ENCODE measurements at places on chromosomes 6 and 20.

DNA sequence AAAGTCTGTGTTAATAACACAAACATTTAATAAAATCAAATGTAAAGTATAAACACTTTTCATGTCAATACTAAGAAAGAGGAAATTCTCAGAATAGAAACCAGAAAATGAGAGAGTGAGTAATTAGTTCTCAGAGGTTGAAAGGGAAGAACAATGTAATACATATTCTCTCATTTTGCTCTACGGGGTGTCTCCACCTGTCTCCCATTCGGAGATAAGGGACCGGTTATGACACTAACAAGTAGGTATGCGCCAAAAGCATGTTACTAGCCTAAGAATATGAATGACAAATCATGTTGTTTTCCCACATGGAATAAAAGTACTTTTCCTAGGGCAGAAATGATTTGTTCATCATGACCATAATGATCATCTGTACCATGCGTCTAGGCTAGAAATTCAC is 35.6 kb upstream of the PRELID3B start:
- DNase-seq: no peak

DNA sequence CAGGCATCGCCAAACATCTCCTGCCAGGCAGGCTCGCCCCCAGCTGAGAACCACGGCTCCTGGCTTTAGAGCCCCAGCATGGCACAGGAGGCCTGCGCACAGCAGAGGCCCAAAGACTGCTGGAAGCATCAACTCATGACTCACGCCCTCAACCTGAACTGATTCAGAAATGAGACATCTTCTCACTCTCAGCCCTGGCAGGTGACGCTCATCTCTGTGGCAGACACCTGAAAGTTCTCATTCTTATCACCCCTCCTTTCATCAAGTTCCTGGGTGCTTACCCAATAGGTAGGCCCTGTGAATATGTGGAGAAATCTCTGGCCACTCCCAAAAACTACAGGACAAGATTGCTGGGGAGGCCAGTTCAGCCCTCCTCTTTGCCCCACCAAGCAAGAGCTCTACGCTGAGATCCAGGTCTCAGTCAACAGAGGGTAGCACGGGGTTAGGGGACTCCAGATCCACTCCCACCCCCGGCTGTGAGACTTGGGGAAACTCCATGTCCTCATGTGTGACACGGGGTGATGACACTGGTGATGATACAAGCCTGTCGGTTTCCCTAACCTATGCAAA is 11.3 kb downstream of the NFATC2 start:
- peak; percentile 66 for DNase-seq

DNA sequence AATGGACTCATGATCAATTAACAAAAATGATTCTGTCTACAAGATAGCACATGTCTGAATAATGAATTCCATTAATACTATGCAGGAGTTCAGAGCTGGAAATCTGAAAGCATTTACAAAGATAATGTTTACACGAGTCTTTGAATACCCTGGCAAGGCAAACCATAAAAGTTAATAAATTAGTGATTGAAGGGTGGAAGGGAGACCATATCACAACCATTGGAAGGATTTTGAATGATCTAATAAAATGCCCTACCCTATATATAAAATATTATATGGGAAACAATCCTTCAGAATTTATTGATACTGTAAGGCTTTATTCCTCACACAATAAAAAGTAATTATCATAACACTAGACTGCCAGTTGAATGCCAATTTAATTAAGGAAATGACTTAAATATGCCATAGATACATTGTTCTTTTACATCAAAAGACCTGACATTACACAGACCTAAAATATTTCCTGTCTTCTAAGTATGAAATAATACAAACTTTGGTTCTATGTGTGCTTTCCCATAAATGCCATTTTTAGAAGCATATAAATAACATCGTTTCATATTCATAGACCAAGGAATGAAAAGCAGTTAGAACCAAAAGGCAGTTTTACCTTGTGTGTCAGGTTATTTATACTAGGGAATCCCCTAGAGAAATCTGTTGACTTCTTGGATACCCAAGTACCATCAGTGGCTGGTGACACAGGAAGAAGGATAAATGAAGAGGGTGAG is 249.2 kb upstream of the MARCKS start:
- no peak for DNase-seq

- no peak for DNase-seq
These were observed 7.7 kb downstream of the CCN6 start for GRCh38 chr6:112061605-112062004.

GRCh38 chr6:134073161-134073560 is 20.7 kb upstream of the SLC2A12 start:
- DNase-seq: no peak
